Hepatic stellate cell (primary cell): ENCODE measurements at places on chromosomes 12 and 14.

DNA sequence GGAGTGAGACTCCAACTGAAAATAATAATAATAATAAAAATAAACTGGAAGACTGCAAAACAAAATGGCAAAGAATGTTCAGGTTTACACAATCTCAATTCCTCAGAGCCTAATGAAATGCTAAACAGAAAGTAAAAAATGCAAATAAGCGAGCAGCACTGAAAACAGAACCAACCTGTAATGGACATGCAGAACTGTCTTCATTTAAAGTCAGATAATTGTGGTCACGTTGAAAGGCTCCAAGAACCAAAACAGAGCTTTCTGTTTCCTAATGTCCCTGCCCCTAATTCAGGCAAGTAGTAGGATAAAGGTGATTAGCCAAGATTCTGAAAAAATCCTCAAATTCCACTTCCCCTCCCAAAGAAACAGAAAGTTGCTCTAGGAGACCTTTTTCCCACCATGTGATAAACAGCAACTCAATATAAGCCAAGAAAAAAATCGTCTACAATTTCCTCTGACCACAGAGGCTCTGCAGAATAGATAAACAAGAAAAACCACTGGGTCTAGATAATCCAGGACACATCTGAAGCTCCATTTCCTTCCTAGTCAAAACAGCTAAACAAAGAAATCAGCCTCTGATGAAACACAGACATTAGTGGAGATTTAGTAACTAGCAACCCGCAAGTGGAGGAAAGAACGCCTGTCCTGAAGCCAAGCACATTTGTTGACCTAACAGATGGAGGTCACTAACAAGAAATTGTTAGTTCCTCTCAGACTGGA lies 3.0 kb downstream of the MIS18BP1 start:
- peak; percentile 36 for DNase-seq

DNA sequence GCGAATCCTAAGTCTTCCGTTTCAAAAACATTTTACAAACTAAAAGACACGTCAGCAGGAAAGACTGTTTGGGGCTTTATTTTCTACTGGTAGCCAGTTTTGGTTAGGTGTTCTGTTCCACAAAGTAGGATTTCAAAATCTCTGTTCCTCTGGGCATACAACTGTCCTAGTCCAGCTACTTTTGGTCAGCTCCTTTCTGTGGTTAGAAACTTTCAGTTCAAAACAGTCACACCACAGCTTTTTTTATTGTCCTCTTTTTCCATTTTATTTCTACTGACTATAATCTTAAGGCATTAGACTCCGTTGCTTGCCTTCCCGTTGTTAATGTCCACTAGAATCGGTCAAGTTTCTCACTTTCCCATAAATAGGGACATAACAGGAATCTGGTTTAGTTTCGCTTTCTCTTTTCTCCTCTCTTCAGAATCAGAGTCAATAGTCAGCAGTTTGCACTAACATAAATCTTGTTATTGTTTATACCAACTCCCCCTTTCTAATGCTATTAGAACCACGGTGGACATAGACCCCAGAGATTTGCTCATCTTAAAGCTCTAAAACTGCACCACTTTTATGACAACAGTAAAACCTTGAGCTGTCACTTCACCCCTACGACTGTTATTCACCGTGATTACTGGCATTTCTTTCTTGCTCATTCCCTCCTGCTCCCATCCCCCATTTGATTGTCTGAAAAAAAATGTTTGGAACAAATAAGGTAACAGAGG lies 41.5 kb upstream of the NPAS3 start:
- peak; percentile 16 for DNase-seq

GRCh38 chr12:67594888-67595287 lies 53.7 kb upstream of the DYRK2 start:
- DNase-seq: no peak

DNA sequence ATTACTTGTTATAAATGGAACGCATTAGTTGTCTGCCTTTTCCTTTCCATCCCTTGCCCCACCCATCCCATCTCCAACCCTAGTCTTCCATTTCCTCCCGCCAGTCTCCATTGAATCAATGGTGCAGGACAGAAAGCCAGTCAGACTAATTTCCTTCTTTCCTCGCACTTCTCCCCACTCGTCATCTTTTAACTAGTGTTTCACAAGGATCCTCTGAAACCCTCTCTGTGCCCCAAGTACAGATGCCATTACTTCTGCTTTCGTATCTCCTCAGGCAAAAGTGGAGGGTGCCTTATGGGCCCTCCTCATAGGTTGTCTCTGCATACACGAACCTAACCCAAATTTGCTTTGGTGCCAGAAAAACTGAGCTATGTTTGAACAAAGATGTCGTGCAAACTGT lies 4.2 kb downstream of the DAZAP2 start:
- DNase-seq: no peak

- DNase-seq: no peak
Measured at GRCh38 chr14:99691111-99691885, 7.2 kb downstream of the CYP46A1 start.

- DNase-seq: no peak
Measured at GRCh38 chr14:105072381-105072861, 7.2 kb upstream of the GPR132 start.

DNA sequence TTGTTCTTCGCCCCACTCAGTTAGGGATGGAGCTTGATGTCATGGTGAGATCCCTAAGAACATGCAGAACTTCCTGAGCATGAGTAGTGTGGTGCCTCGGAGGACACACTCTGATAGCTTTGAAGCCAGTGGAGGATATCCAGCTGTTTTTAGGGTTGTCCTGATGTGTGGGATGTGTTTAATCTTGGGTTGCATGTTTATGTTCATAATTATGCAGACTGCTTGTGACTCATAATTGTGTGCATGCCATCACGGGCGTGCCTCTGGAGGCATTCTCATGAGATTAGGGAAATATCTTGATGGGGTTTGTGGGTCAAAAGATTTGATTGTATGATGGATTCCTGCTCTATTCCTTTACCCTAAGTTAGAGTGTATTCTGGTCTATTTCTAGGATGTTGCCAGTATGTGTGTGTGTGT lies 267.4 kb upstream of the PELI2 start:
- peak; percentile 41 for DNase-seq

DNA sequence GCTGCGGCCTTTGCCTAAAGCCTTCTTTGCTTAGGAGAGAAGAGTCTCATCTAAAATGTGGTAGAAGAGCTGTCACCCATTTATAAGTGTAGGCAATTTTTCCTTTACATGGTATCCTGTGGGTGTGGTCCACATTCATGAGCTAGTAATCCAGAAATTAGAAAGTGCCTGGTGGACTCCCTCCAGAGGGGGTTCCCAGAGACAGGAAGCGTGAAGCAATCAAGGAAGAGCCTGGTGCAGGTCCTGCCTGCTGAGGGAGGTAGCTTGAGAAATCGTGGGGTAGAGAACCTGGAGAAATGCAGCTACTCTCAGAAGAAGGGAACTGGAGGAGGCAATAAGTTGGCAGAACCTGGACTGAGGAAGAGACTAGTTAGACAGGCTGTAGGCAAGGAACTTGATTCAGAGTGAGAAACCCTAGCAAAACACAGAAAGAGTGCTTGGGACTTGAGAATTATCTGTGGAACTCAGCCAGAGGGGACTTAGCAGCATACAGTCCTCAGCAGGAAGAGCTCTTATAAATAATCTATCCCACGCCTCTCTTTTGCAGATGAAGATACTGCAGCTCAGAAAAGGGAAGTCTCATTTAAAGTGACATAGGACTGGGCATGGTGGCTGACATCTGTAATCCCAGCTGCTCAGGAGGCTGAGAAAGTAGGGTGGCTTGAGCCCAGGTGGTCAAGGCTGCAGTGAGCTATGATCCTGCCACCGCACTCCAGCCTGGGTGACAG lies 182.4 kb upstream of the CCND2 start:
- DNase-seq: no peak
